Cardiac septum (tissue), 1 donor: ENCODE measurements at places on chromosomes 11 and 22. TPM values are rescaled to one million over a fixed set of nuclear protein-coding genes. Genes with fewer than 3 reads are reported as not detected.

DNA sequence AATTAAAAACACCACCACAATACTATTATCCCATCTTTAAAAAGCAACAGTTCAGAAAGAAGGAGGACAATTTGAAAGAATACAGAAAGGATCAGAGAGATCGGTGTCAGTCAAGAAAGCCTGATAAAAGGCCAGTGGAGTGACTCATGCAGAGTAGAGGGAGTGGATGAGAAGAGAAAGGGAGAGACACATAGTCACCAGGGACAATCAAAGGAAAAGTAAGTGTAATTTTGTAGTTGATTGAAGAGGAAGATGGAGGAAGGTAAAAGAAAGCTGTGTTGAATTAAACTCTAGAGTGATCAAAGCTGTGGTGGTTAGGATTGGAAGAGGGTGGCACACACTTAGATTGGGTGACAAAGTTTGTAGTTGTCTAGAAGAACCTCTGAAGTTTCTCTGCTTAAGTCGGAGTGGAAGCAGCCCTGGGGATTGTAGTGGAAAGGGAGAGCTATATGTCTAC is 14.1 kb downstream of the SPECC1L start:
- no peak for DNase-seq

- DNase-seq, result peak; percentile 53
Observed at GRCh38 chr11:17734418-17734911, at the start of gene KCNC1. TSS of gene KCNC1 (plus strand) at chr11:17734781. CDS start at chr11:17736003, 1,222 bp downstream.

- DNase-seq, result no peak
Observed at GRCh38 chr22:44555046-44555445, 57.0 kb upstream of the RTL6 start.

- DNase-seq, result peak; percentile 95
Observed at GRCh38 chr11:64745189-64745520, 1.2 kb upstream of the RASGRP2 start.

DNA sequence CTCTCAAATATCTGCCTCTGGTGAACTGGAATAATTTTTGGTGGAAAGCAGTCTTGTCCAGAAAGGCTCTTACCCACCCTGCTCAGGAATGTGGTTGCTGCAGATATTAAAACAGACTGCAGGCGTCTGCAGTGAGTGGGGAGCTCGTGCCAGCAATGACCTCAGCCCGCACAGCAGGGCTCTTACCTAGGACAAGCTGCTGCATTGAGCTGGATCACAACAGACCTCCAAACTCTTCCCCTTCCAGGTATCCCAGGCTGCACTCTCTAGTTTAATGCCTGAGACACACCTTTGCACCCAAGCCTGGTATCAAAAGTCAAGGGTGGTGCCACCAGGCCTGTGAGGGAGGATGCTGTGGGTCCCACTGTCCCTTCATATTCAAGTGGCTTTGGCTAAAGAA is 69.7 kb upstream of the CDON start:
- no peak for DNase-seq

Gene TOLLIP
- total RNA-seq, result 46.9 TPM

DNA sequence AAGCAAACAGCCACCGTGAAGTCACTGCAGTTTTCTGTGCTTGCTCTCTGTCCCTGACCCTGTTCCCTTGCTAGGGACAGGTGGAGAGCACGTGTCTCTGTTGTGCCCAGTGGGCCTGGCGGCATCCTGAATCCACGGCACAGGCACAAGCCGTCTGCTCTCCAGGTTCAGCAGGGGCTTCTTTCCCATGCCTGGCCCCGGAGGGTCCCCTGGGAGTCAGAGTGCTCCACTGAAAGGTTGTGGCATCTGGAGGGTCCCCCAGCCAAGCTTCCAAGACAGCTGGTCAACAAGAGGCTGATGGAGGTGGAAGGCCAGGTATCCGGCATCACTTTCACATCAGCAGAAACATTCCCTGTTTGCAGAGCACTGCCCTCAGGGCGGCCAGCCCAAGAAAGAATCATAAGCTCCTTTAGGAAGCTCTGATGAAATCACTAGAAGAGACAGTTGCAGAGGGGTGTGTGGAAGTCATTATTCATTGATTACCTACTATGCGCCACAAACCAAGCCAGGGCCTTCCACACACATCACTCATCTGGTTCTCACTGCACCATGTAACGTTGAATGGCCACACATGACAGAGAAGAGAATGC is 346.4 kb upstream of the B3GAT1 start:
- peak; percentile 29 for DNase-seq

Gene OR5B21
- not detected for total RNA-seq
